ENCODE measurements at places on chromosomes 5 and 9. TPM values are rescaled to one million over a fixed set of nuclear protein-coding genes. Genes with fewer than 3 reads are reported as not detected.

Gene SV2C
- total RNA-seq, result 1.7 TPM

Gene TAS2R1
- 0.62 TPM for total RNA-seq

Gene LHX6
- total RNA-seq, result 20.0 TPM

Gene TLX3
- total RNA-seq, result not detected

Gene POLR3G
- 4.5 TPM for total RNA-seq

Gene OCLN
- total RNA-seq, result 3.6 TPM

Gene PHF24
- total RNA-seq, result 25.6 TPM

Gene CDKN2B
- 0.16 TPM for total RNA-seq

Gene PDE8B
- 5.3 TPM for total RNA-seq

Gene GLRA1
- total RNA-seq, result 0.16 TPM

DNA sequence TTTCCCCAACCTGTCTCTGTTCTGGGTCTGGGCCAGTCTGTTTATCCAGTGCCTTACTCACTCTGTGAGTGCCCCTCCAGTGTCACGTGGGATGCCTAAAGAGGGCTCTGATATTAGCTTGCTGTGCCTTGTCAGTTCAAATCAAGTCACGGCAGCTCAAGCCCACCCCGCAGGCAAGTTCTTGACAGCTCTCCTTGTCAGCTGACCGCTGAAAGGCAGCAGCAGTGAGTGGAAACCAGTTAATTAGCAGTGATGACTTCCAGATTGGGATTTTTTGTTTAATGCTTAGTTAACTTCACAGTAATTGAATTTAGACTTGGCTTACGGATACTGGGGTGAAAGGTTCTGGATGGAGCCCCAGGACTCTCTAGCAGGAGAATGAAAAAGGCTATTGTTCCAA lies 210.1 kb downstream of the PSAT1 start:
- no peak for DNase-seq

DNA sequence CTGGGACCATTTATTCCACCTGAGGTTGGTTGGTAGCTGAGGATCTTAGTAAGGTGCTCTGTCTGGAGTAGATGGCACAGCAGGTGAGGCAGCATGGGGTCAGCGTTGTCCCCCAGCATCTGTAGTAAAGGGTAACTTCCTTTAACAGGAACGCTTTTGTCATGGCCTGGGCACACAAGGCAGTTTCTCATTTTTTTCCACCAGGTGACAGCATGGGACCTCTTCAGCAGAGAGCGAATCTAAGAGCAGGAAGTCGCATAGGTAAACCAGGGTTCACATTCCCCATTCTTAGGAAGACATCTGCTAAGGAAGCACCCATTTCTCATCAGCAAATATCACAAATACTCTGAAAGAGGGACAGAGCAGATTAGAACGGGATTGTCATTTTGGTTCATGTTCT lies 56.5 kb downstream of the GPR107 start:
- no peak for DNase-seq

DNA sequence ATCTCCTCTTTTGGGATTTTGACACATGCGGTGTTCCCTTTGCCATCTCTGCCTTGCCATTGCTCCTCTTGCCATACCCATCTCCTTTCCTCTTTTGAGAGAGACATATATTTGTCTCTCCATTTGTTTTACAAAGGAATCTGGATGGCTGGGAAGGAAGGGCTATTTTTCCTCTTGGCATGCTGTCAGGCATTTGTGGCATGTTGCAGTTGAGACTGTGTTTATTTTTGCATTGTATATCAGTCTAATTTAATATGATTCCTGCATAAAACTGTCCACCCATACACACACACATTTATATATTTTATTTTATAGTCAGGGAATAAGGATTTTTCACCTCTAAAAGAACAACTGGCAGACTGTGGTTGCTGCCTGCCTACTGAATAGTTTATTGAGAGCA lies 1105.8 kb upstream of the SEMA6A start:
- DNase-seq, result no peak

DNA sequence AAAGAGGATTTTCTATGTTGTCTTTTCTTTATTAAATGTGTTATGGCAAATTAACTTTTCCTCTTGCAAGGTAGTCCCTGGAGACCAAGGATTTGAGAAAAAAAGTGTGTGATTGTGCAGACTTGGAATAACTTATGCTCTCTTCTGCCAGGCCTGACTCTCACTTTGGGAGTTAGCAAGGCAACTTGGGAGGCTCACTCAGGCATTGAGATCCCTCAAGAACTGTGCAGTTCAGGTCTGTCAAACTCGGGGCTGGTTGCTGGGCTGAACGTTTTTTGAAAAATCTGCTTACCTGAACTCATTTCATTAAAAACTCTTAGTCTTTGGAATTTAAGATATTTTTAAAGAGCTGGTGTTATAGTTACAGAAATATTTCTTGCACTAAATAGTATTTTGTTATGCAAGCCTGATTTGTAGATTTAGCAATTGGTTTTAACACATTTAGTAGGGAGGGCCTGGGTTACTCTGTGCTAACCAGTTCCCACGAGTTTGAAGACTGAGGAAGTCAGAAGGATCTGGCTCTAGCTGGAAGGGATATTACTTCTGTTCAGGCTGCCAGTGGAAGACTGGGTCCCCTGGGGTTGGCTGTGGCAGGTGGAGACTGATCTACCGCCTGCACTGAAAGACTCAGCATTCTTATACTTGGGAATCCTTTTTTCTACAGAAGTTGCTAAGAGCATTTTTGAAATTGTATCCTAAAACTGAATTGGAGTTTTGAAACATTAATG lies 150.4 kb upstream of the PCSK5 start:
- no peak for DNase-seq

- DNase-seq, result no peak
Measured at GRCh38 chr9:12695474-12695873, 2.3 kb downstream of the TYRP1 start.

DNA sequence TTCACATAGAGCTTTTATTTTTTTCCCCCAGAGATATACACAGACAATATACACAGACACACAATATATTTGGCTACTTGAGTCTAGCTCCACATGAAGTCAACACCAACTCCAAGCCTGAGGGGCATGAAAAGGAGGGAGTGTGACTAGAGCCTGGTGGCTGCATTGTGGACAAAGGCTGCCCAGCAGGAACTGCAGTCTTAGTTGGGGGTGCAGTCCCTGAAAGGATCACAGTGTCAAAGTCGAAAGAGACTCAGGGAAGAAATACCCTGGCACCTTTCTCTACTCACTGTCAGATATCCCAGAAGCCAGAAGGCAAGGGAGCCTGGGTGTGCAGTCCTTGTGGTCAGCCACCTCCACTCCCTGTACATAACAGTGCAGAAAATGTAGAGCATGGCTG lies 231.6 kb upstream of the RPS23 start:
- no peak for DNase-seq

- no peak for DNase-seq
Measured at GRCh38 chr5:103451261-103451660, 111.3 kb downstream of the NUDT12 start.

- no peak for DNase-seq
Measured at GRCh38 chr9:38335686-38336085, 56.8 kb upstream of the ALDH1B1 start.

GRCh38 chr5:175681045-175681967 lies 23.4 kb downstream of the HRH2 start:
- no peak for DNase-seq

DNA sequence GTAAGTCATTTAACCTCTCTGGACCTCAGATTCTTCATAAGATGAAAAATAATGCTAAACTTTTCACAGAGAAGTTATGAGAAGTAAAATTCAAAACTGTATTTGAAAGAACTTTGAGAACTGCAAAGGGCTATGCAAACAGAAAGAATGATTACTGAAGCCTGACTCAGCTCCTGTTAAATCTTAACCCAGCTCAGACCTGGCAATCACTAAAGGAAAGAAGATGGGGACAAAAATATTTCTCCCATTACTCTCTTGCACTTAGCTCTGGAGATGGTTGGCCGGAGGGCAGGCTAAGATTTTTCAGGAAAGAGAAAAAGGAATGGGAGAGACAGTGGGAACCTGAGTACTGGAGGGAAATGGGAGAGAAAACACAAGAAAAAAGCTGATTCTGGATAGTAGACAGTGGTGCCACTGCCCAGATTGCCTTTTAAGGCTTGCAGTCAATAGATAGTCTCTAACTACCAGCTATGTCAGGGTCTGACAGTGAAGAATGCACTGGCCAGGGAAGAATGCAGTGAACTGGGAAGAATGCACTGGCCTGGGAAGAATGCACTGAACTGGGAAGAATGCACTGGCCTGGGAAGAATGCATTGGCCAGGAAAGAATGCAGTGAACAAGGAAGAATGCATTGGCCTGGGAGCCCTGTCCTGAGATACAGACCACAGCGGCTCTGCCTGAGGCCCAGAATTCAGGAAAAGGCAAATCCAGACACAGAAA lies 25.2 kb upstream of the CEMIP2 start:
- no peak for DNase-seq

DNA sequence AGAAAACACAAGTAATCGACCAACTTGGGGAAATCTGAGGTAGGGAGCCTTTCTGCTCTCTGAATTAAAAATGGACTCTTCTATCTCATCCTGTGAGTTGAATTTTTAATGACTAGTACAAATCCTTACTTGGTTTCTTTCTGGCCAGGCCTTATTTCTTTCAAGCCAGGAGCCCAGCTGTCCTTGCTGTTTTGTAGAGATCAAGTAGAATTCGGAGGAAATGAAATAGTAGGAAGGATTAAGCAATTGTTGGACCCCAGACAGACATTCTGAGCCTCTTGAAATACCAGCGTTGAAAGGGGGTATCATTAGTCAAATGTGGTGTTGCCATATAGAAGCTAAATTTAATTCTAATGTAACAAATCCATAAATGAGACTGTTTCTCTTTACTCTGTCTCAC lies 53.7 kb upstream of the SMIM15 start:
- DNase-seq, result no peak

DNA sequence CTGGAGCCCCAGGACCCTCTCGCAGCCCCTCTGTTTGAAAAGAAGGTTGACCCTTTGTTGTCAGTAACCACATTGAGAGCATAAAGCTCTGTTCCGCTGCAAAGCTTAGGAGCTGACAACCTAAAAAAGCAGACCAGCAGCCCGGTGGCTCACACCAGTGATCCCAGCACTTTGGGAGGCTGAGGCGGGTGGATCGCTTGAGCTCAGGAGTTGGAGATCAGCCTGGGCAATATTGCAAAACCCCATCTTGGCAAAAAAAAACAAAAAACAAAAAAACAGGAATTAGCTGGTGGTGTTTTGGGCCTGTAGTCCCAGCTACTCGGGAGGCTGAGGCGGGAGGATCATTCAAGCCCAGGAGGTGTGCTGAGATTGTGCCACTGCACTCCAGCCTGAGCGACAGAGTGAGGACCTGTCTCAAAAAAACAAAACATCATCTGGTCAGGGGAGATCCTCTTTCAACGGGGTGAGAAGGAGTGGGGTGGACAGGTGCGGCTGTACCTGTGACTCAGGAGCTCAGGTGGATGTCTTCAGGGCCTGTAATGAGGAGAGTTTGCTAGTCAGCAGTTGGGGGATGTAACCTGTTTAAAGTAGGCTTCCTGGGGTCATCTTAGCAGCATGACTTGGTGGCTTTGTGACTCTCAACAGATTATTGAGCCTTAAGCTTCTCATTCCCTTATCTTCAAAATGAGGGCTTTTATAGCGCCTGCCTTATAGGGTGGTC lies 694 bp upstream of the REEP2 start:
- DNase-seq, result no peak

DNA sequence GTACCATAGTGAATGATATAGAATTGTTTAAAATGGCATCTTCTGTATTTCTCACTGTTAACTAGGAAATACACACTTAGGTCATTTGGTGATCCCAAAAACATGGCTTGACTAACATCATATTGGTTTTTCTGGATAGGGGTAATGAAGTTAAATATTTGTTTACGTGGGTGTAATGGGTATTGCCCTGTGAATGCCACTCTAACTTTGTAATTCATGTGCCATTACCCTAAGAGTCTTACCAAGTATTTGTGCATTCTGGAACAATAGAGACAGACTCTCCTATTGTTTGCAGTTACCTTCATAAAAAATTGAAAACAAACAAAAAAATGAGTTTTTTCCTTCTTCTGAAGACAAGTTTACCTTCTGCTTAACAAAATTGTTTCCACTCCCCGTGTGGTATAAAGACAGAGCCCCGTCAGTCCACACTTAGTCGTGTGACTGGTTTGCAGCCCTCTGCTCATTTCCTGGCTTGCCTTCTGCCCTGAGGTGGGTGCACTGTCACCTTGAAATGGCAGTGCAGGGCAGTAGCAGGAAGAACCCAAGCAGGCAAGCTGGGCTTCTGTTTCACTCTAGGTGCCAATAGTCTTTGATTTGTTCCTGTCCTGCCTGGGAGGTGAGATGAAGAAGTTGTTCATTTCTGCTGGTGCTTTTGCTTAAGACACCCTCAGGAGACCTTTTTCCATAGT lies 9.6 kb upstream of the CATSPER3 start:
- no peak for DNase-seq

- no peak for DNase-seq
Measured at GRCh38 chr9:134112561-134112960, 23.3 kb upstream of the WDR5 start.

- no peak for DNase-seq
Measured at GRCh38 chr5:94402096-94402495, 216.3 kb downstream of the KIAA0825 start.

GRCh38 chr5:113068559-113068958 lies 92.0 kb downstream of the DCP2 start:
- no peak for DNase-seq

DNA sequence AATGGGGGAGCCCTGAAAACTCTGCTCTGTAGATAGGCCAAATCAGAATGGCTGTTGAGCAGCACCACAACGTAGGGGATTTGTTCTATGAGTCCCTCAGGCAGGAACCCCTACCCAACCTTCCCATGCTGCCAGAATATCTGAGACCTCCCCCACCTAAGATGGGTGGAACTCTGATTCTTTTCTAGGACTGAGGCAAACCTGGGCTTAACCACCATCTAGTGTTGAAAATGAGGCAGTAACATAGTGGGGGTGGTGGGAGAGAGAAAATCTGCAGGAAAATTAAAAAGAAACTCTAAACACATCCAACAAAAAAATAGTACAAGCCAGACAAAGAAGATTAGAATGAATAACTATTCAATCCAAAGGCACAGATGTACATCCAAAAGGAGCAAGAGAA lies 228.4 kb downstream of the ATPSCKMT start:
- DNase-seq, result no peak

DNA sequence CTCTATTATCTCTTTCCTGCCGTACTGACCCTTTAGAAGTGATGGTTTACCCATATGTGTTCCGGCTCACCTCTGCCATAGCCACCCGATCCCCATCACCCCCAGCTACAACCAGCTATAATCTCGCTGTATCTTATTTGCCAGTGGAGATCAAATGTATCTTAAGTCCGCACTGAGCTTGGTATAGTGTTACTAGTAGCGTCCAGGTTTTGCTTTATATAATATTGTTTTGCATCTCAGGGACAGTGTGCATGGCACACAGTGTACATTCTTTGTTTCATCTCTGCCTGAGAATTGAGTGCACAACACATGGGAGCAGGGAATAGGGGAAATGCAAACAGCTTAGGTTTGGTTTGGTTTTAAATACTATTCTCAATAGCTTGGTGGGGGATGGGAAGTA lies 135.8 kb upstream of the SNX2 start:
- DNase-seq, result no peak
